Nucleus accumbens (tissue), 56 donors: ENCODE measurements at places on chromosomes 7 and 10.

- DNase-seq: no peak
Measured at GRCh38 chr10:127279334-127279774, 83.0 kb upstream of the INSYN2A start.

DNA sequence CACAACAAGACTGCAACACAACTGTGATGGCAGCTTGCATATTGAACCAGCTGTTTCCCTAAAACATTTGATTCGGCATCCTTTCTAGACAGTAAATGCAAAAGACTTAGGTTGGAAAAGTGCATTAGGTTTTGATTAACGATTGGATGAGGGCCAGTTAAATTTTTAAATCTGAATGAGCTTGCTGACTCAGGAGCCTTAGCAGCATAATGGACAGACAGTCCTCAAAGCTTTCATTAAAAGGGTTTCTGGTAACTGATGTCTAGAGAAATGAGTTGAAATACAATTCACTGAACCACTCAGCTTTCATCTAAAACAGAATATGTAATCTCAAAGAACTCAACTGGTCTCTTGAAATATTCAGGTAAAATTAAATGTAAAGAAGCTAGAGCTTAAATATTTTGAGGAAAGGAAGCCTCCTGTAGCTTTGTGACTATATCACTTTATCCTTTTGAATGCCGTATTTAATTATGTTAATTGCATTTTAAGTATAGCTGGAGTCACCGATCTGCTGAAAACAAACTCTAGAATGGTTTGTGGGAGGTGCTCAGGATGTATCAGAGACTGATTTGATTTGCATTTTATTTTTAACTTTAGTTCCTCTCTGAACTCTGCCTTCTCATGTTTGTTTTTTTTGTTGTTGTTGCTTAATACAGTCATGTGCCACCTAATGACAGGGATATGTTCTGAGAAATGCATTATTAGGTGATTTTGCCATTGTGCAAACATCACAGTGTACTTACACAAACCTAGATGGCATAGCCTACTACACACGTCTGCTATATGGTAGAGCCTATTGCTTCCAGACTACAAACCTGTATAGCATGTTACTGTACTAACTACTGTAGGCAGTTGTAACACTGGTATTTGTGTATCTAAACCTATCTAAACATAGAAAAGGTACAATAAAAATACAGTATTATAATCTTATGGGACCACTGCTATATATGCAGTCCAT lies 29.2 kb upstream of the ATRNL1 start:
- no peak for DNase-seq

DNA sequence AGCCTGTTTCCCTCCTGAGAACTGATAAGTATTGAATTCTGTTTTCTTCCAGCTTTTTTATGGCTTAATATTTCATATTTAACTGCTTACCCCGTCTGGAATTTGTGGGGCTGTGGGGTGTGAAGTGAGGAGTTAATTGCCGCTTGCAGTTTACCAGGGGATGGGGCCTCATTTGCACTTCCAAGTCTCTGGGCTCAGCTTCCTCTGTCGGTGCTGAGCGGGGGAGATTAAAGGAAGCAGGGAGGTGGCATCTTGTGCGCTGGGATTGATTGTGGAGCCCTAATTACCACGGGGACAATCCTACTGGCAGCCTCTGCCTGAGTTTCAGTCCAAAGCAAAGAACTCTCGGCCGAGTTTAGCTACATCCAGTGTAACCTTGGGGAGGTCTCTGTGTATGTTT lies 33.4 kb downstream of the ELFN1 start:
- no peak for DNase-seq

- no peak for DNase-seq
Measured at GRCh38 chr7:118863966-118864365, 639.5 kb downstream of the ANKRD7 start.

DNA sequence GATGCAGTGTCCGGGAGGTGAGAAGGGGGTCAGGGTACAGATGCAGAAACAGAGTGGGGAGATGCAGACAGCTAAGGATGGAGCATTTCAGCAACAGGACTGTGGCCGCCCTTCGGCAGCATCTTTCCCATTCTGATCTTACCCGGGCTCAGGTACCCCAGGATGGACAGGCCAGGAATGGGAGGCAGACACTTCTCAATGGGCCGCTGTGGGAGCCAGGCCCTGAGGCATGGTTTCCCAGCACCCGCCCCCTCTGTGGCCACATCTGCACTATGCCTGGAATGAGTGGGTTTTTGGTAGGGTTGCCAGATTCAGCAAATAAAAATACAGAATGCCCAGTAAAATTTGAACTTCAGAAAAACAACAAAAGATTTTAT lies 105.2 kb upstream of the CTBP2 start:
- DNase-seq: no peak

GRCh38 chr10:78749200-78749599 lies 319.6 kb upstream of the ZMIZ1 start:
- no peak for DNase-seq

DNA sequence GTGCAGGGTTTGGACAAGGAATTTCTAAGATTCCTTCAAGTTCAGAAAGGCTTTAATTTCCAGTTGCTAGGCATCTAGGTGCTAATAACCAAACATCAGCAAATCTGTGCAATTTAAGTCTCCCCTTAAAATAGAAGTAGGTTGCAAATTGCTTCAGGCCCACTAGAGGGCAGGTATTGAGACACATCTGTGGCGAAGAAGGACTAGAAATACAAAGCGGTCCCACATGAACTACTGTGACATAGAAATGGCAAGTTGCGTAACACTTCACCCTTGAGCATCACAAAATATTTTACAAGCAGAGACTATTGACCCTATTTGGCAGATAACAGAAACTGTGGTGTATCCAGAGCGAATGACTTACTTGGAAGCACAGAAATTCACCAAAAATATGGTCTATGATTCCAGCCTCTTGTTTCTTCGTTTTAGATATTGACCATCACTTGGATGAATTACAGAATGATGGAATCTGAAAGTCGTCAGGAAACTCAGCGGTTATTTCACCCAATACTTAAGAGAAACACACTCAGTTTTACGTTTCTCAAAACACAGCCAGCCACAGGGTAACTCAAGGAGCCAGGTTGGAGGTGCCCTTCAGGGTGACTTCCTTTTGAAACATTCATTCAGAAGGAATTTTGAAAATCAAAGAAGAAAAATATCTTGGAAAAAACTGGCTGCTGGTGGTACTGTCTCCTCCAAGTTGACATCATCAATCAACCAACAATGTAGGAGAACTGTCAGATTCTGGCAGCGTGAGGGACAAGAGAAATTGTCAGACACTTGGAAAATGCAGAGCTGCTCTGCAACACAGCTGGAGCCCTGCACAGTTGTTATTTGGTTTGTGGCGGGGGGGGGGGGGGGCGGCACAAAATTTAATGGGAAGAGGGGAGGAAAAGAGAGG lies 256.3 kb upstream of the MINDY3 start:
- DNase-seq: no peak

DNA sequence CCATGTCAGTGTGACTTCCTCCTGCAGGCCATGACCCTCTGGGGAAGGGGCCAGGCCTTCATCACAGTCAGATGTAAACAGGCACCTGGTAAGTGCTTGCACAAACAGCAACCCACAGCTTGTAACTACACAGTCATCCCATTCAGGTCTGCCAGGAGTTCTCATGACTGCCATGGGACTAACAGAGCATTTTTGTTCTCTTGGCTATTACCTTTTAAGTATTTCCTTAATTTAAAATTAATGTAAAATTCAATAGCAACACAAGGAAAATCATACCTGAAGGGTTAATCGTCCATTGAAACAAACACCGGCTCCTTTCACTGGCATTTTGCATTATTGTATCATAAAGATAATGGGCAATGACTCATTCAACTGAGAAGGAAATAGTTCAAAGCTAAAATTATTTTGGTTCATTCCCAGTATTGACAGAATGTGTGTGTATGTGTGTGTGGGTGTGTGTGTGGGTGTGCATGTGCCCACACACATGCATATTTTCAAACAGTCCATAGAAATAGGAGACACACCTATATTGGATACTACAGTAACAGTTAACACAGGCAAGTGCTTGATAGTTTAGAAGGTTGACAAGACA lies 307.9 kb downstream of the WDR11 start:
- DNase-seq: no peak

DNA sequence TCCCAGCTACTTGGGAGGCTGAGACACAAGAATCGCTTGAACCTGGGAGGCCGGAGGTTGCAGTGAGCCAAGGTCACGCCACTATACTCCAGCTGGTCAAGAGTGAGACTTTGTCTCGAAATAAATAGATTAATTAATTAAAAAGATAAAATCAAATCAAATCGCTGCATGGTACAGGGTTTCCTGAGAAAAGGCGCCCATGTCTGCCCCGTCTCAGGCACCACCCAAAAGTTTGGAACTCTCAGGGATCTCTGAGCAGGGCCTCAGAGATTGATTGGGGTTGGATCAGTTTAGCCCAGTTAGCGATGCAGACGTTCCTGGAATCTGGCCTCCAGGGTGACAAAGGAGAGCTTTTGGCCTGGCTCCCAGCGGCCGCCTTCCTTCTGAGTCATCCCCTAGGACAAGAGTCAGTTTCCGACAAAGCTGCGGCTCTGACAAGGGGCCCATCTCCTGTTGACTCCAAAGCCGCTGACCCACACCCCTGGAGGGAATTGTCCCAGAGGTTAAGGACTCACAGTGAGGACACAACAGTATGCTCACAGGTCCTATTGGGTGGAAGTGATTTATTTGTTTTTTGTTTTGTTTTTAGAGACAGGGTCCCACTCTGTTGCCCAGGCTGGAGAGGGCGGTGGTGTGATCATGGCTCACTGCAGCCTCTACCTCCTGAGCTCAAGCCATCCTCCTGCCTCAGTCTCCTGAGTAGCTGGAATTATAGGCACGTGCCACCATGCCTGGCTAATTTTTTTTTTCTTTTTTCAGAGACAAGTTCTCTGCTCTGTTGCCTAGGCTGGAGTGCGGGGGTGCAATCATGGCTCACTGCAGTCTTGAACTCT lies 6.8 kb downstream of the ORAI2 start:
- DNase-seq: no peak

GRCh38 chr10:125329056-125329455 lies 168.7 kb upstream of the CTBP2 start:
- DNase-seq: no peak

DNA sequence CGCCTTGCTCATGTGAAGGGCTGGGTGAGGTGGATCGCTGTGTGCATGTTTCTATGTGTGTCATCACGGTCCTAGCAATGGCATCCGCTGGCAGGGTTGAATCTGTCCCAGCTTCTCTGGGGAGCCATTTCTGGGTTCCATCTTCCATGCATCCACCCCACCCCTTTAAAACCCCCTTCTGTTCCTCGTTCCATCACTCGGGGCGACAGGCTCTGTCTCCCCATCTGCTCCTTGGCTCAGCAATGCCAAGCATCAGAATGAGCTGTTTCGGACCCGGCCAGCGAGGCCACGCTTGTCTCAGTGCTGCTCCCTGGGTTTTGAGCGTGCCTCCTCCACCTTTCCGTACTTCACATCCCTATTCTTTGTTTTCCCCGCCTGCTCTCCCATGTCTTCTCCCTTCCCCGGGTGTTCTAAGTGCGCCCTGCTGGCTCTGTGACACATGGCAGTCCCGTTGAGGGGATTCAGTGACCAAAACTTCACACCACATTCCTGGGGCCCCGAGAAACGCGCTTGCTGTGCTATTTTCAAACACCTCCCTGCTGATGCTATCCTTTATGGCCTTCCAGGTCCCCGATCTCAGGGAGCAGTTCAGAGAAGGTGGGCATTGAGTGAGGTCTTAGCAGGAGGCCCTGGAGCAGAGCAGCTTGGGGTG lies 554.1 kb upstream of the FOXK1 start:
- DNase-seq: no peak

- DNase-seq: no peak
Measured at GRCh38 chr7:14321947-14322346, 332.5 kb upstream of the ETV1 start.

DNA sequence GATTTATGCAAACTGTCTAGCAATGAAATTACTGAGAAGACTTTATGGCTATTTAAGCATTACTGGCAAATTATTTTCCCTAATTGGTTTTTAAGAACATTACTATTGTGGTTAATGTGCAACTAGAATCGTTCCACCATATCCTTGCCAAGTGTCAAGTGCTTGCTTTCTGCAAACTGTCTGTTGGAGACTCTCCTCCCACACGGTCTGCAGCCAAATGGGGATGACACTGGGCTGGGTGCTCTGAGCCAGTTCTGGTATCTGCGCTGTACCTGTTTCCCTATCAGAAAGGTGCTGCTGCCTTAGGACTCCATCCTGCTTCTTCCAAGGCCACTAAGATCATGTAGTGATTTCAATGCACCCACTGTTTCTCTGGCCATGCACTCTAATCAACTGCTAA lies 110.4 kb downstream of the RAMP3 start:
- no peak for DNase-seq

GRCh38 chr7:11155883-11156282 lies 182.2 kb downstream of the PHF14 start:
- no peak for DNase-seq

GRCh38 chr7:159014297-159015062 lies 130.2 kb downstream of the VIPR2 start:
- no peak for DNase-seq

DNA sequence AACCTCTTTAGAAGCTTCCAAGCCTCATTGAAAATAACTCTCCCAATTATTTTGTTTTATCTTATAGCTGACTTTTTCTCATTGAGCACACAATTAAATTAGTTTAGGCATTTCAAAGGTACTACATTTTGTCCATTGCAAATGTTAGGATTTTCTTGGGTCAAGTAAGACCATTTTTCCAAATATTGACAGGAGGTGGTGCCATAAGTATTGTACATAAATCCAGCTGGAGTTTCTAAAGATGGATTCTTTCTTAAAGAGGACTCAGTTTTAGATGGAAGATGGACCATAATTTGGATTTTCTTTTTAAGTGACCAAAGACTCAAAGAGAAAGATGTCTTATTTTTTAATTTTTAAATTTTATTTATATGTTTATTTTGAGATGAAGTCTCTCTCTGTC lies 12.3 kb upstream of the OPN4 start:
- no peak for DNase-seq

- no peak for DNase-seq
Measured at GRCh38 chr10:96038476-96039387, 4.7 kb upstream of the CCNJ start.

DNA sequence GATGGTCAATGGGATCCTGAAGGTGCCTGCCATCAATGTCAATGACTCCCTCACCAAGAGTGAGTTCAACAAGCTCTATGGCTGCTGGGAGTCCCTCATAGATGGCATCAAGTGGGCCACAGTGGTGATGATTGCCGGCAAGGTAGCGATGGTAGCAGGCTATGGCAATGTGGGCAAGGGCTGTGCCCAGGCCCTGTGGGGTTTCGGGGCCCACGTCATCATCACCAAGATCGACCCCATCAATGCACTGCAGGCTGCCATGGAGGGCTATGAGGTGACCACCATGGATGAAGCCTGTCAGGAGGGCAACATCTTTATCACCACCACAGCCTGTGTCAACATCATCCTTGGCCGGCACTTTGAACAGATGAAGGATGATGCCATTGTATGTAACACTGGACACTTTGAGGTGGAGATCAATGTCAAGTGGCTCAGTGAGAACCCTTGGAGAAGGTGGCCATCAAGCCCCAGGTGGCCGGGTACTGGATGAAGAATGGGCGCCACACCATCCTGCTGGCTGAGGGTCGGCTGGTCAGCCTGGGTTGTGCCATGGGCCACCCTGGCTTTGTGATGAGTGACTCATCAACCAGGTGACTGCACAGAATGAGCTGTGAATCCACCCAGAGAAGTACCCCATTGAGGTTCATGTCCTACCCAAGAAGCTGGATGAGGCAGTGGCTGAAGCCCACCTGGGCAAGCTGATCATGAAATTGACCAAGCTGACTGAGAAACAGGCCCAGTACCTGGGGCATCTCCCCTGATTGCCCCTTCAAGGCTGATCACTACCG lies 63.0 kb upstream of the ANTXRL start:
- DNase-seq: no peak
